ENCODE measurements at places on chromosomes 3 and 15.

DNA sequence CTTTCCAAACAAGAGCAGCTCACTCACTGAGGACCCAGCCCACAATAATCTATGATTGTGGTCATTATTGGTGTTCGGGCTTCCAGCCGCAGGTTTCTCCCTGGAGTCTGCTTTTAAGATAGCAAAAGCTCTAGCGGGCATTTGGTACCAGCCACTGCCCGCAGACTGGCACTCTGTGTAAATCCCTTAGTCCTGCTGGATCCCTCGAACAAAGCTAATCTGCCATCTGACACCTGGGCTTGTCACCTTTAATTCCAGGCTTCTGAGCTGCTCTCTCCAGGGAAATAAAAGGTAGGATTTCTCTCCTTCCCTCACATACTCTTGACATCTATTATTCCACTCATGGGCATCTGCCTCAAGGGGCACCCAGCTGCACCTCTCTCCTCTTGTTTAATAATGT lies 158.7 kb downstream of the PDCD6IP start:
- no peak for DNase-seq

- no peak for DNase-seq
These were observed 187.5 kb downstream of the DOCK3 start for GRCh38 chr3:50862221-50862620.

DNA sequence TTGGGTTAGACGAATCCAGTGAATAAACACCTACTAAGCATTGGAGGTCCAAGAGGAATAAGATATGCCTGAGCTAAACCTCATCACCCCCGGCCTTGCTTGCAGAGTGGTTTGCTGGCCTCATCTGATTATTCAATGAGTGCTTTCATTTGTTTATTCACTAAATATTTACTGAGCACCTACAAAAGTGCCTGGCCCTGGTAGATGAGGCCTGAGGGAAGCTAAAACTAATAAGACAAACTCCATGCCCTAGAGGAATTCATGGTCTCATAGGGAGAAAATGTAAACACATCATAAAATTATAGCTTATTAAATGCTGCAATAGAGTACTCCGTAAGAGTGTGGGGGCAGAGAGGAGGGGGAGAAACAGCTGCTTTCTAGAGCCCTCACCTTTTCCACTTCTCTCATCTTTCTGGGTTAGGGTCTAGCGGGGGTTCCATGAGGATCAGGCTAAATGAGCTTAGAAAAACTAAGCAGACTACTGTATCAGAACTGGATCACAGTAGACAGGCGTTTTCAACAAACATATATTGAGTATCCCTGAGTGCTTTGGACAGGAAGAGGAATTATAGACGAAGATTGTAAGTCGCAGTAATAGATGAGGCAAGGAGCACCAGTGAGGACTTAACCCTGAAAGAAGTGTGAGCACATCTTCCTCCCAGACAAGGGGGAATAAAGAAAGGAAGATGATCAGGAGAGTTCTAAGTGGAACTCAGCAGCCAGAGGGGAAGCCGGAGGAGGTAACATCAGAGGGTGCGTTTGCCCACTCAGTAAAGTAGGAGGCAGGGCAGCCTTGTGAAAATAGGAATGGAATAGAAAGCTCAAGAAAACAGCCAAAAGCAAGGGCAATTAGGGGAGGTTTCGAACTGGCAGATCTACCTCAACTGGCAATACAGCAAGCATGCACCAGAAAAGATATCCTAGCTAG lies 31.5 kb upstream of the LAMP3 start:
- no peak for DNase-seq

- DNase-seq = no peak
These were observed 208.8 kb downstream of the GABRG3 start for GRCh38 chr15:27179789-27180188.

DNA sequence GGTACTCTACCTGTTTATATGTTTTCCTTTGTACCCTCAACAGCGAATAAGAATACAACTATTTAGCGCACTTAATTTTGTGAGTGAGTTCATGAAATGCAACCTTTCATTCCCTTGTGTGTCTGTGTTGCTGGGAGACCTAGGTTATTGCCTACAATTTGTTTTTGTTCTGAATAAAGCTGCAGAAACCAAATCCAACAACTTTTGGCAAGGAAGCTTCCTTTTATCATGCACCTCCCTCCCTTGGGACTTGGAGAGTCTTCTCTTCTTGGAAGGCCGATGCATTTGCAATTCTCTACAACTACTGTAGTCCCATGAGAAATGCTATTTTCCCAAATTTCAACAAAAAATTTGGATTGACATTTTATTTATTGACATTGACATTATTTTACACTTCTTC lies 1002.4 kb upstream of the CADM2 start:
- no peak for DNase-seq

Measured in retinal pigment epithelial cell (primary cell).